ENCODE measurements at places on chromosomes 6 and 20.

DNA sequence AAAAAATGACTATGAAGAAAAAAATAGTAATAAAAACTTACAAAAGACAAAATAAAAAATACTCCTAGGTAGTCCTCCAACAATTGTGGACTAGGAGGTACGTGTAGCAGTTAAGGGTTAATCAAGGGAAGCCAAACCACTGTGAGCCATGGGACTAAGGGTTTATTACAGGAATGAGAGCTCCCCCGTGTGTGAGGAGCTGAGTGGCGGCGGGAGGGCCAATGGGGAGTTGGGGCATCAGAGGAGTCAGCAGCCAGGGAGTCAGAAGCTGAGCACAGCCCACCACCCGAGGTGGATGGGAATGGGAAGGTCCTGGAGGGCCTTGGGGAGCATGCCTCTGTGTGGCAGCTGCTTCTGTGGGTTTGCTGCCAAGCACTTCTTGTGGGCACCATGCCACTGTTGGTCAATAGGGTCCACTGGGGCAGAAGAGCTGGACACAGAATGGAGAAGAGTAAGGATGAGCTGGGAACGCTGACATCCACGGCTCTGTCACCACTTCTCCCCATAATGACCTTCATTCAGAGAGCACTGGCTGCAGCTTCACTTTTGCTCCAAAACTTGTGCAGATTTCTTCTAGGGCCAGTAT, 373.3 kb downstream of the CDKAL1 start:
- no peak for DNase-seq

- peak; percentile 79 for DNase-seq
Observed at GRCh38 chr6:169722362-169723199, 1.7 kb downstream of the PHF10 start.

- no peak for DNase-seq
Observed at GRCh38 chr6:165086814-165087213, 222.6 kb downstream of the C6orf118 start.

GRCh38 chr20:3485913-3486312, 15.1 kb downstream of the ATRN start:
- no peak for DNase-seq

GRCh38 chr6:44234101-44235025, 11.0 kb downstream of the SLC29A1 start:
- DNase-seq = peak; percentile 76

DNA sequence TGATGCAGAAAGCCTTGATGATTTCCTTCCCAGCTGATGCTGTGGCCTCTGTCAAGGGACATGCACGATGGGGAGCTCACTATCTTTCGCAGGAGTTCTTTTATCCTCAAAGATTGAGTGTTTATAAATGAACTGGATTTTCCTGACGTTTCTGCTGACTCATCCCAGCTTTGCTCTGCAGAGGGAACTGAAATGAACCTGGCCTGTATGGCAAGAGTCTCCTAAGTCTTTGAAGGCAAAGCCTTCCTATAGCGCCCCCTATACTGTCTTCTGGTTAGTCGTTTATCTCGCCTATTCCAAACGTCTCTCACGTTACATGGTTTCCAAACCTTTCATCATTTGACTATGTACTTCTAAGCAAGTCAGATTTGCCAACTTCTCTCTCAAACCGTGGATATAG, 565.3 kb downstream of the KIF16B start:
- DNase-seq = no peak

DNA sequence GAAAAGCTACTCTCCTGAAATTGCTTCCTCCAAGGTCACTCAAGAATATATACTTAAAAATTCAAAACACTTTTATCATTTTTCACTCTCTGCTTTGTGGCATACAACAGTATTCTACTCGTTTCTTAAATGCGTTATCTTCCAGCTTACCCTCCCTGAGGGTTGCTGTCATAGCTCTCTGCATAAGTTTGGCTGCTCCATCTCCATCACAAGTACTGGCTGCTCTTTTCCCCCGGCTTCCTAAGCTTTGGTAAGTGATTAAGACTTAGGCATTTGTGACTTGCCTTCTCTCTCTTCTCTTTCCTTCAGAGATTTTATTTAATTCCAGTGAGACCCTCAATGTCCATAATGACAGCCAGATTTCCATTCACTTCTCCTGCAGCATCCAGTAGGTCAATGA, 128.3 kb downstream of the NKAIN2 start:
- DNase-seq = no peak

- no peak for DNase-seq
Observed at GRCh38 chr20:20517296-20517695, 149.4 kb downstream of the INSM1 start.

- DNase-seq = no peak
Observed at GRCh38 chr6:1525364-1526038, 84.2 kb upstream of the FOXC1 start.

GRCh38 chr6:11398451-11399326, 138.9 kb upstream of the TMEM170B start:
- DNase-seq = no peak

DNA sequence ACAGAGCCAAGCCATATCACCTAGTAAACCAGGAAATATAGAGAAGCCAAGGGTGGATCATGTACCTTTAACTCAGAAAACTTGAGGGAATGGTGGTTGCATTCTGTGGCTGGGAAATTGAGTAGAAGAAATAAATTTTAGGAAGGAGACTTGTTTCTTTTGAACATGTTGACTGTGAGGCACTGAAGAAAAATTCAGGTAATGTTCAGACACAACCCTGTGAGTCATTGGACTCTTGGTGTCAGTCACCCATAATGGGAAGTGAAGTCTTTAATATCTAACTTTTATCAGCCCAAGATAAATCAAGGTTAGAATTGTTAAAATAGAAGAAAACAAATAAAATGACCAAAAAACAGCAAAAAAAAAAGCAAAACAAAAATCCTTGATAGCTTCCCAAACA, 98.8 kb upstream of the GRIK2 start:
- DNase-seq = peak; percentile 63

- DNase-seq = no peak
Observed at GRCh38 chr20:16760431-16761304, 12.5 kb downstream of the OTOR start.

- DNase-seq = peak; percentile 84
Observed at GRCh38 chr6:143176090-143177021, 115.7 kb downstream of the AIG1 start.

DNA sequence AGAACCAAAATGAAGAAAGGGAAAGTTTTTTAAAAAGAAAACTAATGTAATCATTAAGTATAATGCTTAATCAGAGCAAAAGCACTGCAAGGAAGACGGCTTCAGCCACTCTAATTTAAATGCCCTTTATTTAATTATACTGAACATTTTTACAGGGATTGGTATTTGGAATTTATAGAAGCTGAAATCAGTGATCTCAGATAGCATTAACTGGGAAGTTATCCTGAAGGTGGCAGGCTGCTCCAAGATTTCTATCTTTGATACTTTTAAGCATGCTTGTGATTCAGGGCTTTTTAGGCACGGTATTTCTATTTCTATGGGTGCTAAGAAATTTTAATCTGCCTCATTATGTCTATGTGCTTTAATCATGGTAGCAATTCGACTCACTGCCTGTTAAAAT, 1.3 kb upstream of the NDUFAF4 start:
- DNase-seq = peak; percentile 74

DNA sequence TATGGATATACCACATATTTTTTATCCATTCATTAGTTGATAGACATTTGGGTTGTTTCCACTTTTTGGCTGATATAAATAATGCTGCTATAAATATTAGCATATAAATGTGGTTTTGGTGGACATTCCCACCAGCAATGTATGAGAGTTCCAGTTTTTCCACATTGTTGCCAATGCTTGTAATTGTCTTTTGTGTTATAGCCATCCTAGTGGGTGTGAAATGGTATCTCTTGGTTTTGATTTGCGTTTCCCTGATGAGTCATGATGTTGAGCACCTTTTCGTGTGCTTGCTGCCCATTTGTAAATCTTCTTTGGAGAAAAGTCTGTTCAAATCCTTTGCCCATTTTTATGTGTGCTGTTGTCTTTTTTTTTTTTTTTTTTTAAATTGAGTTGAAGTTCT, 54.4 kb downstream of the DHX35 start:
- no peak for DNase-seq

DNA sequence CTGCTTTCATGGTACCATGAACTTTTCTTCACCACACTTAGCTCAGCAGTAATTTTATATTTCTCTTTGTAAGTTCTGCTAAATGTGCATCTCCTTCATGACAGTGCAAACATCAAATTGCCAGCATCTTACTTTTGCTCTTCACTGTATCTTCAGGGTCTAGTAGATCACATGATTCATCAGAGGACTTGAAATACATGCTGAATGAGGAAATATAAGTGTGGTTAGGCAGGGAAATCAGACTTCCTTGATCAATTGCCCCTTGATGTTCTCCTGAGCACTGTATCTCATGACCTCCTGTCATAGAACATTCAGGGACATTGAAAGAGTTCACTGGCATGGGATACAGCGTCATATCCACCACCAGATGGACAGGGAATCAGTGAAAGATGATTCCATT, 25.3 kb upstream of the POLR1H start:
- no peak for DNase-seq

DNA sequence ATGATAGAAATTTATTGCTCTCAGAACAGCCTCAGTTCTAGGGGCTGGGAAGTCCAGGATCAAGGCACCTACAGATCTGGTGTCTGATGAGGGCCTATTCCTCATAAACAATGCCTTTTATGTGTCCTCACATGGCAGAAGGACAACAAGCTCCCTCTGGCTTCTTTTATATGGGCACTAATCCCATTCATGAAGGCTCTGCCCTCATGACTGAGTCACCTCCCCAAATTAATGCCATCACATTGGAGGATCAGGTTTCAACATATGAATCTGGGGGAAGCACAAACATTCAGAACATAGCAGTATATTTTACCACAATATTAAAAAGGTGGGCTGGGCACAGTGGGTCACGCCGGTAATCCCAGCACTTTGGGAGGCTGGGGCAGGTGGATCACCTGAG, 58.5 kb upstream of the CCN6 start:
- DNase-seq = no peak

DNA sequence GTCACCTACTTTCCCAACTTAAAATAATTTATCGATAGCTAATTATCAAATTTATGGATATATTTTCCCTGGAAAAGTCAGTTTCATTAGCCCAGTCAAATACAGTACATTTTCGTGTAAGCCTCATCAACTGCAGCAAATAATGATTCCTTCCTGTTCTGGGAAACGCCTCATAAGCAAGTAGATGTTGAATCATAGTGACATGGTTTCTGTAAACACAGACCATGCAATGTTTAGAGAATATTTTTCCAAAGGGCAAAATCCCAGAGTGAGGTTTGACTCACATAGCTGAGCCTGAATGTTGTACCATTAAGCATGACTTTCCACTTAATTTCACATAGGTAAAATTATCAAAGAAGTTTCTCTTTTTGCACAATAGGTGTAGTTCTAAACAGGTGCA, 16.7 kb upstream of the VNN1 start:
- peak; percentile 10 for DNase-seq

- peak; percentile 89 for DNase-seq
Observed at GRCh38 chr6:16277101-16277981, 39.0 kb downstream of the GMPR start.

GRCh38 chr6:154590756-154591155, 80.3 kb upstream of the CNKSR3 start:
- DNase-seq = no peak

DNA sequence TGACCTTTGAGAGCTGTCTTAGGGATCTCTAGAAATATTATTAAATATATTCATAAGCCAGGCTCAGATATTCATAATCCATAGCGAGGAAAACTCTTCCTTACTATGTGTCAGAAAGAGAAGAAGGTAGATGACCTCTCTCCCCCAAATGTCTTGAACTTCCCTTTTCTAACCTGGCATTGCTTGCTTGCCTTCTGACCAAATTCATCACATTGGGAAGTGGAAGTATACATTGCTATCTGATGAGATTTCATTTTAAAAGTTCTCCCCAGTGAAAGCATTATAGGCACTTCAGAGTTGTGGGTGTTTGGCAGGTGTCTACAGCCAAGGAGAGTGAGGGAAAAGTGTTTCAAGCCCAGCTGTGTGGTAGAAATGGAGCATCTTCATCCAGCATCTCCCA, 197.3 kb downstream of the ZFAND3 start:
- DNase-seq = no peak

DNA sequence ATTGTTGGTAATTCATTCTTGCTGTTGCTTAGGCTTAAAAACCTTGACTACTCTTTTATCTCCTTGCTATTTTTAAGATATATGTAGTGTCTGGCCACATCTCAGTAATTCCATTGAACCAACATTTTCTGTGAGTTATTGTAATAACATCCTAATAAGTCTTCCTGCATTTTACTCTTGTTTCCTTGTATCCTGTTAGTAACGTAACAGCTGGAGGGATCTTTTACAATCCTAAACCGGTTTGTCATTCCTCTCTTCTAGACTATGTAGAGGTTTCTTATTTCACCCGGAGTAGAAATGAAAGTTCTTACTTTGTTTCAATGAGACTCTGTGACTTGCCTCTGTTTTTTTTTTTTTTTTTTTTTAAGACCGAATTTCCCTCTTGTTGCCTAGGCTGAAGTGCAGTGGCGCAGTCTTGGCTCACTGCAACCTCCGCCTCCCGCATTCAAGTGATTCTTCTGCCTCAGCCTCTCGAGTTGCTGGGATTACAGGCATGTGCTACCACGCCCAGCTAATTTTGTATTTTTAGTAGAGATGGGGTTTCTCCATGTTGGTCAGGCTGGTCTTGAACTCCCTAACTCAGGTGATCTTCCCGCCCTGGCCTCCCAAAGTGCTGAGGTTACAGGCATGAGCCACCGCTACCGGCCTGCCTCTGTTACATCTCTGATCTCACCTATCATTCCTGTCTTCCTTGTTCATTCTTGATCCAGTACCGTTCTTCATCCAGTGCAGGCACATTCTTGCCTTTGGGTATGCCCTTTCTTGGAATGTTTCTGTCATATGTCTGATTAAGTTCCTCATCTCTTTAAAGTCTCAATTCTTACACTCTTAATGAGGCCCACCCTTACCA, 44.7 kb downstream of the NCOA3 start:
- DNase-seq = peak; percentile 56

- no peak for DNase-seq
Observed at GRCh38 chr6:19349429-19349828, 487.7 kb upstream of the ID4 start.

DNA sequence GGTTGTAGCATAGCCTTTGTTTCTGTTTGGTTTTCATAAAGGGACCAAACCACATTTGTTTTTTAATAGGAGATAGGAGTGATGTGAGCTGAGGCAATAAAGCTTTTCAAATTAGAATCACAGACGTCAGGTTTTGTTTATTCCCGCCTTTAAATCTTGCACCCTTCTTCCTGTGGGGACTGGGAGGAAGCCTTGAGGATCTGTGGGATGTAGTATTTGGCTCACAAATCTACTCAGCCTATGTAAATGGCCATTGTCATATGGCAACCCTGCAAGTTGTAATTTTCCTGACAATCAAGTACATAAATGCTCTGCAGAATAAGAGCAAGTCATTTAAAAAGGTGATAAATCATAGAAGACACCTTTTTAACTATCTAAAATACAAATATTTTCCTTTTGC, 110.4 kb downstream of the ADGRG6 start:
- no peak for DNase-seq

- DNase-seq = no peak
Observed at GRCh38 chr6:37149745-37150144, 20.2 kb upstream of the PIM1 start.

DNA sequence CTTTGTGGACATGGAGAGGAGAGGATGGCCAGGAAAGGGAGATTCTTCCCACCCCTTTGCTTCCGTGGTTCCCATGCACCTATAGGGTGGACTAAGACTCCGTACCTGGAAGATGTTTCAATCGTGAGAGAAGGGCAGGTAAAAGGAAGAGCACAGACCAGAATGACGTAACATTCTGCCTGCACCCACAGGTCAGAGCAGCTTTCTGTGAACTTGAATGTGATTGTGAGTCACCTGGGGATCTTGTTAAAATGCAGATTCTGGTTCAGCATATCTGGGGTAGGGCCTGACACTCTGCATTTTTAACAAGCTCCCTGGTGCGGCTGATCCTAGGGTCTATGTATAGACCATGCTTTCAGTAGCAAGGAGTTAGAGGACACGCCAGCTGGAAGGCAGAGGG, 164.1 kb upstream of the SGK1 start:
- no peak for DNase-seq
